Spleen (tissue), 13 donors: ENCODE measurements at places on chromosomes 5 and 9. TPM values are rescaled to one million over a fixed set of nuclear protein-coding genes. Genes with fewer than 3 reads are reported as not detected.

- no peak overlapping the region for H3K27ac ChIP-seq
- no peaks in the 10 kb centered on the region for H3K27me3 ChIP-seq
- no peak overlapping the region for H3K4me3 ChIP-seq
- no peak for DNase-seq
- no peaks in the 10 kb centered on the region for H3K4me1 ChIP-seq
- H3K36me3 ChIP-seq, result no peaks in the 10 kb centered on the region
Measured at GRCh38 chr5:42666869-42667268, 89.7 kb upstream of the CCDC152 start.

- H3K36me3 ChIP-seq, result no peaks in the 10 kb centered on the region
- no peak for DNase-seq
- H3K4me3 ChIP-seq, result no peak overlapping the region
- H3K27ac ChIP-seq, result no peak overlapping the region
- H3K4me1 ChIP-seq, result no peaks in the 10 kb centered on the region
Measured at GRCh38 chr9:82583524-82583923, 479.4 kb downstream of the RASEF start.

GRCh38 chr5:142015781-142016533 is 3.1 kb upstream of the GNPDA1 start:
- peaks cover 76% of the 10 kb centered on the region for H3K4me1 ChIP-seq
- no peak overlapping the region for H3K4me3 ChIP-seq
- H3K36me3 ChIP-seq, result no peaks in the 10 kb centered on the region
- H3K27me3 ChIP-seq, result no peaks in the 10 kb centered on the region
- no peak for DNase-seq

DNA sequence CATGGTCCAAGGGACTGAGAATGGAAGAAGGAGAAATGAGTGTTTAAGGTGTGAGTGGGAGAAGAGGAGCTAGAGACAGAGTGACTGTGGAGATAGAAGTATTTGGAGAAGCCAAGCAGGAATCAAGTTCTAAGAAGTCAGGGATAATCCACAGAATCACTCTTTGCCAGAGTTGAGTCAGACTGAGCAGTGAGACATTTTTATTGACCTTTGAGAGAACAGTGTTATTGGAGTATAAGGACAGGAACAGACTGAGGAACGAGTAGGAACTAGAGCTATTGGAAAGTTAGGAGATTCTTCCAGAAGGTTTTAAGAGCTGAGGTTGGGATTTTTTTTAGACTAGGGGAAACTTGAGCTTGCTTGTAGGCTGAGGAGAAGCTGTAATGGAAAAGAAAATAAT is 37.2 kb downstream of the RCL1 start:
- H3K27me3 ChIP-seq, result no peaks in the 10 kb centered on the region
- H3K4me3 ChIP-seq, result no peak overlapping the region
- peaks cover 4% of the 10 kb centered on the region for H3K4me1 ChIP-seq
- H3K36me3 ChIP-seq, result no peaks in the 10 kb centered on the region
- DNase-seq, result no peak

DNA sequence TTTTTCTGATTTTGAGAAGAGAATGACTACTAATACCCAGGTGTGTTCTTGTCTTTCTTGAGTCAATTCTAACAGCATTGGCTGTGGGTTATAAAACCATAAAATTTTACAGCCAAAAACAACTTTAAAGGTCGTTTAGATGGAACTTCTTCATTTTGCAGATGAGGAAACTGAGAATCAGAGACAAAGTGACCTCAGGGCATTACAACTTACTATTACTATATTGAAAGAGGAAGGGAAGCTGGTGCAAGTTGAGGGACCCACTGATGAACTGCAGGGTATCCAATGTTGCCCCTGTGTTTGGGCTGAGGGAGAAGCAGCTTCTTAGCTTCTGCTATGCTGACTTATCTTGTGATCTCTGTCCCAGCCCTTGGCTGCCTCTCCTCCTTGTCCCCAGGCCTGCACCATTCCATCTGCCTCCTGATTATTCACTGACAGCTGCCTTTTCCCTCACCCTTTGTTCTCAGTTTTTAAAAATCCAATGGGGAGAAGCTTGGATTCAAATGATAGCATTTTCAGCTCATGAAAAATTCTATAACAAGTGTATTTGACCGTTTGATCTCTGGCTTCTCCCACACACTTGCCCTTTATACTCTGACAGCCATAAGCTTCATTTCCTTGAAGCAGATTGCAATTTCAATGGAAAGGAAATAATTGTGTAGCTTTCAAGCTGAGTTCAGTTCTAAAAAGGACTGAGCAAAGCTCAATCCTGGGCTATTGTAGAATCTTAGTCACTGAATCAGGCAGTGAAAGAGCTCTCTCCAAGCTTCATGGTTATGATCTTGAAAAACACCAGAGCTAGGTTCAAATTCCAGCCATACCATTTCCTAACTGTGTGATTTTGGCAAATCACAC is 68.5 kb downstream of the TMC1 start:
- H3K27ac ChIP-seq, result peak overlapping the region; percentile 41
- DNase-seq, result no peak
- no peaks in the 10 kb centered on the region for H3K36me3 ChIP-seq
- H3K4me3 ChIP-seq, result no peak overlapping the region
- H3K4me1 ChIP-seq, result peaks cover 33% of the 10 kb centered on the region

DNA sequence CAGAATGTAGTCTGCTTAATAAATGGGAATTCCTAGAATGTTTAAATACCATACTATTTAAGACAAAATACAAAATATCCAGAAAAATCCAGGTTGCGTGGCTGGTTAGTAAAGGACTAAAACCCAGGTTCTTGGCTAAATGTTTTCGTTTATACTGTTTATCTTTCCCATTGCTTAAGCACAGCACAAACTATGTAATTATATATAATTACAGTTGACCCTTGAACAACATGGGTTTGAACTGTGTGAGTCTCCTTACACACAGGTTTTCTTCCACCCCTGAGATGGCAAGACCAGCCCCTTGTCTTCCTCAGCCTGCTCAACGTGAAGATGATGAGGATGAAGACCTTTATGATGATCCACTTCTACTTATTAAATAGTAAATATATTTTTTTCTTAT is 24.7 kb downstream of the XPA start:
- no peak overlapping the region for H3K4me3 ChIP-seq
- H3K4me1 ChIP-seq, result no peaks in the 10 kb centered on the region
- H3K36me3 ChIP-seq, result no peaks in the 10 kb centered on the region
- H3K27ac ChIP-seq, result no peak overlapping the region
- H3K27me3 ChIP-seq, result no peaks in the 10 kb centered on the region

- no peaks in the 10 kb centered on the region for H3K4me1 ChIP-seq
- no peak overlapping the region for H3K4me3 ChIP-seq
- DNase-seq, result no peak
Measured at GRCh38 chr9:93861736-93862358, 93.3 kb downstream of the BARX1 start.

DNA sequence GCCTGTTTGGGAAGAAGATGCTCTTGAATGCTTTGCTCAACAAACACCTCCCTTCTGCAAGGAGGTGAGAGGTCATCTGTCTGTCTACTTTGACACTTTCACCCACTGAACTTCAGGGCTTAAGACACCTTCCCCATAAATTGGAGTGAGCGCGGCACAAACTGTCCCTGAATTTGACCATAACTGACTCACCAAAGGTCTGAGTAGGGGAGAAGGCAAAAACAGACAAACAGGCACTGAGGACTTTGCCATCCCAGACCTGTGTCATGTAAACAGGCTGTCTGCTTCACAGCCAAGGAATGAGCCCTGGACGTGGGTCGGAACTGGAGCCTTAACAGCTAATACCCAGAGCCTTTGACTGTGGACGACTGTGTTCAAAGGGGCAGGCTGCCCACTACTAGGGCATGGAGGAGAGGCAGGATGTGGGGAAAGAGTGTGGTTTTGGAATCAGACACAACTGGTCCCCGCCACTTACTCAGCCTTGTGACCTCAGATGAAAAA is 320.9 kb upstream of the KLF4 start:
- no peaks in the 10 kb centered on the region for H3K4me1 ChIP-seq
- H3K4me3 ChIP-seq, result no peak overlapping the region
- H3K27me3 ChIP-seq, result no peaks in the 10 kb centered on the region
- no peaks in the 10 kb centered on the region for H3K36me3 ChIP-seq
- DNase-seq, result no peak
- H3K27ac ChIP-seq, result no peak overlapping the region

C9orf85 gene
- 16.3 TPM for total RNA-seq
